ENCODE measurements at places on chromosomes 1 and 21.
A peak's percentile ranks its signal among the peaks of the same experiment; 100 is the strongest.

GRCh38 chr21:37374027-37374426 is 7.5 kb downstream of the DYRK1A start:
- no peak for DNase-seq

- DNase-seq = no peak
Observed at GRCh38 chr1:109652402-109652801, 3.5 kb upstream of the GSTM4 start.

DNA sequence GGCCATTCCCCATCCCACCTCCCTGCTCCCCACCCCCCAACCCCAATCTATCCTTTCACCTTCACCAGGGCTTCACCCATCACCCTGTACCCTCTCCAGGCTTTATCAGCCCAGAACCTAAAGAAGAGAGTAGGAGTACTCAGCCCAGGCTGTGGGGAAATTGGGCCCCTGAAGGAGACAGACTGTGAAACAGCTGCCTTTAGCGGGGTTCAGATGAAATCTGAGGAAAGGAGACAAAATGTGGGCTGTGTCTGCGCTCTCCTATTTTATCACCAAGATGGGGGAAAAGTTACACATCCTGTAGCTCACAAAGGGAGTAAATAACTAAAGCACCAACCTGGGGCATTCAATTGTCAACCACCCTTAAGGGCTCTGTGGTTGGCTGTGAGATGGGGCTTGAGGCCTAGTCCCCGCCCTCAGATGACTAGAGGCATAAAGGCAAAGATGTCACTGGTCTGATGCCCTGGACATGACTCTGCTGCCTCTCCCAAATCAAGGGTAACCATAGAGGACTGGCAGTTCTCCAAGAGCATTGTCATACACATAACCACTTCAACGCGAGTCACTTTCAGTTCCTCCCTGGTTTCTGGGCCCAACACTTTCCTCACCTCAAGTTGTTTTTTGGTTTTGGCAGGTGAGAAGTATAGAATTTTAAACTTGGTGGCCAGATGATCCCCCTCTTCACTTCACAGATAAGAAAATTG is 30.0 kb downstream of the SLC27A3 start:
- DNase-seq = peak; percentile 28

- no peak for DNase-seq
Observed at GRCh38 chr1:165795894-165796293, 27.2 kb upstream of the TMCO1 start.

DNA sequence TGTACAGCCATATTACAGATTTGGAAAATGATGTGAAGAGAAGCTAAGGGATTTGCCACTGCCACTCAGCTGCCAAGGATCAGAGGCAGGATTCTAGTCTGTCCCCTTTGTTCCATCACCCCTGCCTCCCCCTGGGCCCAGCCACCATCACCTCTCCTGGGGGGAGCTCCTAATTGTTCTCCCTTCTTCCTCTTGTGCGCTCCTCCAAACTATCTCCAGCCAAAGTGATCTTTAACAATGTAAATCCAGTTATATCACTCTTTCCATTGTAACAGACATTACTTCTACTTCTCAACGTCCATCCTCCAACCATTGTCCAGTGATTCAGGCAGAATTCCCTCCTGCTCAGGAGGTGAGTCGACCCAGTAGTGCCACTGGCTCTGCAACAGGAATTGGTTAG is 164.1 kb downstream of the PLPP3 start:
- no peak for DNase-seq

DNA sequence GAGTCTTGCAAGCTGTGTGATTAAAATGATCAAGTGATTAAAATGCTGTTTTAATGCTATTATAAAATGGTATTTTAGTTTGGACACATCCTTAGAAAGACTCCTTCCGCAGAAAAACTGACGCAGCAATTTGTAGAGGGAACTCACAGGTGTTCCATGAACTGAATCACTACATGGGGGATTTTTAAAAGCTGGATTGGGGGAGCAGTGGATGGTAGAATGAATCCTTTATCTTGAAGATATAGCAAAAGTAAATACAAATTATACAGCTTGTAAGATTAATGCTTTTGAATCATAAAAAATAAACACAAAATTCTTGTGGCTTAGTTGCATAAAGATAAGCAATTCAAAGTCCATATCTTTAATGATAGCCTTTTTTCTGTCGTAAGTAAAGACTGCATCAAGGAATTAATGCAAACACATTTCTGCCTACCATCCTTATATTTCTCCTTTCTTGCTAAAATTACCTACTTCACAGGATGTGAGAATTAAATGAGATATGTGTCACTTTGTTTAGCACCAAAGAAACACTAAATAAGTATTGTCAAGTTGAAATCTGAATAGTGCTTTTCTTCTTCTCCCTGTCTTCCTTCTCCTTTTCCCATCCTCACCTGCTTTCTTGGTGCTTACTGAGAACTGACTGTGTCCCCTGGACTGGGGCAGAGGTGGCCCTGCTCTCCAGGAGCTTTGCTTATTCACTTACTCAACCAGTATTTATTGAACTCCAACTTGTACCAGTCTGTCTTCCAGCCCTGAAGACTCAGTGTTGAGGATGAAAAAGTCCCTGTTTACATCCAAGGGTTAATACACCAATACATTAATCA is 61.5 kb upstream of the F3 start:
- DNase-seq = no peak

DNA sequence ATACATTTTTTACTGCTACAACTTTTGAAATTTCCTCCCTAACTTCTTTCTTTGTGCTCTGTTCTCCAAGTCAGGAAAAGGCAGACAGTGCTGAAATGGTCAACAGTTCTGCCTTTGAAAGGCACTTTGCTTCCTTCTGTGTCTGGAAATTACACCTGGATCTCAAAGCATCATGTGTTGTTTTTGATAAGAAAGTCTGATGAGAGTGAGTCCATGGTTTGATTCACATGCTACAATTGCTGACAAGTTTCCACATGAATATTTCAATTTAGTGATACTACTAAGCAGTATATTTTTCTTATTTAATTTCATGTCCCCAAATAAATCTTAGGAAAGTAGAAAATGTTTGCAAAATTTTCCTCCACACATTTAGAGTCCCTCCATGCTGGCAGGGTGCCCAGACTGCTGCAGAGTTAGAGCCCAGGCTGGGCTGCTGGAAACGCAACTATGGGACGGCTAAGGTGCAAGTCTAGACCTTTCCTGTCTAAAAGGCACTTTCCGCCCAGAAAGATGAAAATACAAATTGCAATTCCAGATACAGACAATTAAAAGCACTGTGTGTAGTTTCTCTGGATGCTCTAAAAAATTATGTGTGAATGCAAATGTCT is 96.6 kb upstream of the RUNX1 start:
- no peak for DNase-seq

- no peak for DNase-seq
Observed at GRCh38 chr21:35400233-35400939, 351.3 kb upstream of the RUNX1 start.

DNA sequence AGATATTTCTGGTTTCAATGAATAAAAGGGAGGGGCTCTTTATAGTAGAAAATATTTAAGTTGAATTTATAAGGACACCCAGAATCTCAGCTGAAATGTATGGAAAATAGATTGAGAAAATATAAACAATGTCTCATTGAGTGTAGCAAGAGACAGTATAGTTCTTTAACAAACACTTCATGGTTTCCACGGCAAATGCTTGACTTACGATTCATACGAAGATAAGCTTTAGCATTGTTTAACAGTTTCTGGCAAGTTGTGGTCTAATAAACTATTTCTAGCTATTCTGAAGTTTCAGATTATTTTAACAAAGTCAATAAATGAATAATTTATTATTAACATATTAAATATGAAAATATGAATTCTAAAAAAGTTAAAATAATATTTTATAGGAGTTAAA is 1419.4 kb downstream of the KCNT2 start:
- DNase-seq = no peak

DNA sequence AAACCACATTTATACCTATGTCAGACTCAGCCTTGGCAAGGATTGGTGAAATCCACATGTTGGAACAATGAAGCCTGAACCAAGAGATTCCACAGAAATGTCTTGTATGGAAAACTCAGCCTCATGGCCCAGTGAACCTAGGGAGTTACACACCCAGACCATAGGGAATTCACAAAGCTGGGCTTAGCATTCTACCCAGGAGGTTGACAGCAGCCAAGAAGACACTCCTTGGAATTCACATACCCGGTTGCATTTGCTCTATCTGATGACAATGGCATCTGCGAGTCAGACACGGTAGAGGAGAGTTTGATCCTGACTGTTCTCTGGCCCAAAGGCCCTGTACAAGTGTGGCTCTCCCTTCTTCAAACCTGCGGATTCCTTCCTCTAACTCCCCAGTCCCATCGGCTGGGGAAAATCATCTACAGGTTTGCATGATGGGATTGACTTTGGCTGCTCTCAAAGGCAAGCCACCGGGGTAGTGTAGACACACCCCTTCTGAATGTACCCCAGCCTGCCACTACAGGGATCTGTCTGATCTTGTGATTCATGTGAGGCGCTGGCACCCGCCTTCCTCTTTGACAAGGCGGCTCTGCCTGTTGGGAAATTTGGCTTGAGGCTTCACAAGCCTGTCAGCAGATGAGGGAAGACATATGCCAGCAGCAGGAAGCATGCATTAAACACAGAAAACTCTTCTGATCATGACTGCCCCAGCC is 297.3 kb upstream of the KAZN start:
- no peak for DNase-seq

- no peak for DNase-seq
Observed at GRCh38 chr21:39430457-39430856, 15.1 kb downstream of the LCA5L start.

DNA sequence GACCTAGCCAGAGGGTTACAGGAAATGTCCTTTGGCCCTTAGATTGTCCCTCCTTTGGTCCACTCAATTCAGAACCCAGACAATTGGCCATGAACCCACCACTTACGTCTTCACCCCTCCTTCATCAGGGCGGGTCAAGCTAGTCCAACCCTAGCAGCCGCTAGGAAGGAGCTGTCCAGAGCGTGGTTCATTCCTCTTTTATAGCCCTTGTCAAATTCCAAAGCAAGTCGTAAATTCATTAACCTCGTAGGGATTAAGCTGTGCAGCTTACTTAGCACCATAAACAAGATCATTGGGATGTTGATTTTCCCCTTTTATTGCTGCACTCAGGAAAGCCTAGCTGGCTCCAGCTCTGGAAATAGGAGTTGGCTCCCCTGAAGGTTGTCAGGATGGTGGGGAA is 90.1 kb downstream of the TMEM53 start:
- no peak for DNase-seq

GRCh38 chr1:51697166-51697565 is 80.3 kb downstream of the OSBPL9 start:
- DNase-seq = no peak

- DNase-seq = no peak
Observed at GRCh38 chr1:110671361-110671760, 3.4 kb downstream of the KCNA3 start.

- no peak for DNase-seq
Observed at GRCh38 chr1:244371242-244372141, 80.2 kb downstream of the ADSS2 start.

DNA sequence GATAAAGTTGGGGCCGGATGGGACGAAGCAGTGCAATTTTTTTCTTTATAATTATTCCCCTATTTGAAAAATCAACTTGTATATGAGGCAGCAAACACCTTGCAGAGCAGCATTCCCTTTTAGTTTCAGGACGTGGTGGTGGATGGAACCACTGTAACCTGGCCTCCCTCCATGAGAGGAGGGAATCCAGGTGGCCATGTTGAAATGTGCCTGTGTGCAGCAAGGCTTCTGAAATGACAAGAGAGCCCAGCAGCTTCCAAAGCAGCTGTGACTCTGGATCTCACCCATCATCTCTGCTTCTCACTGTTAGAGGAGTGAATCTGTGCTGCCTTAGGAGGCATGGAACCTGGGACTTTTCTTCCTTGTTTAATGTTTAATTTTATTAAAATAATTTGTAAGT is 42.3 kb downstream of the NFIA start:
- DNase-seq = no peak

- DNase-seq = no peak
Observed at GRCh38 chr1:30474818-30475200, 248.6 kb downstream of the MATN1 start.

- DNase-seq = no peak
Observed at GRCh38 chr1:12516741-12517140, 101.3 kb downstream of the DHRS3 start.

DNA sequence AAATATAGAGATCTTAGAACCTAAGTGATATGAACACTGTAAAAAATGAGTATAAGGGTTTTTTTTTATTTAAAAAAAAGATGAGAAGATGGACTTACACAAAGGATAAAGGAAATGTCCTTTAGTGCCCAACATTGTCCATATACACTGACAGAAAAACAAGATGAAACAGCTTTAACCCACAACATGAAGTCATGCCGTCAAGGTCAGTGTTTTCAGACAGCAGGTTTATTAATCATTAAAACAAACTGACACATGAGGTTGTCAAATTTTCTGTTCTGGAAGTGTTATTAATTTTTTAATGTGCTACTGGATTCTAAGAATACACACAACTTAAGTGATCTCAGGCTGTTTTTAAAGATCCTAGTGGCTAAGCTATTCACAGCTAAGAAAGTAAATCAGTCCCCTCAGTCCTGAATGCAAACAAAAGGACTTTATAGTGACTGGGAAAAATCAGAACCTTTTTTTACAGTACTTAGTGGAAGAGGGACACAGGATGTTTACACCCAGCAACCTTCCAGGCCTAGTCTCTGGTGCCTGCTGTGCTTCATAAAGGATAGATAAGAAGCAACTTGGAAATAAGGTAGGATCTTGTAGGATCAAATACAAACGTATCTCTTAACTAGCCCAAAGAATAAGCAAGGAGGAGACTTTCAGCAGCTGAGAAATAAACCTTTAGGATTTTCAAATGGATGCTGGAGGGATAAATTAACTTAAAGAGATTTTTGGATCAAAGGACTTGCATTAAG is 21.9 kb upstream of the PKN2 start:
- DNase-seq = no peak

GRCh38 chr1:184693011-184693410 is 61.6 kb downstream of the EDEM3 start:
- no peak for DNase-seq

- no peak for DNase-seq
Observed at GRCh38 chr1:236766506-236766905, 28.6 kb upstream of the MTR start.

- DNase-seq = no peak
Observed at GRCh38 chr1:162213281-162213912, 143.9 kb downstream of the NOS1AP start.

GRCh38 chr1:66633159-66633558 is 99.2 kb downstream of the SGIP1 start:
- DNase-seq = no peak

GRCh38 chr21:41823166-41823565 is 56.0 kb downstream of the PRDM15 start:
- no peak for DNase-seq

- no peak for DNase-seq
Observed at GRCh38 chr1:91570120-91570448, 69.4 kb downstream of the CDC7 start.

DNA sequence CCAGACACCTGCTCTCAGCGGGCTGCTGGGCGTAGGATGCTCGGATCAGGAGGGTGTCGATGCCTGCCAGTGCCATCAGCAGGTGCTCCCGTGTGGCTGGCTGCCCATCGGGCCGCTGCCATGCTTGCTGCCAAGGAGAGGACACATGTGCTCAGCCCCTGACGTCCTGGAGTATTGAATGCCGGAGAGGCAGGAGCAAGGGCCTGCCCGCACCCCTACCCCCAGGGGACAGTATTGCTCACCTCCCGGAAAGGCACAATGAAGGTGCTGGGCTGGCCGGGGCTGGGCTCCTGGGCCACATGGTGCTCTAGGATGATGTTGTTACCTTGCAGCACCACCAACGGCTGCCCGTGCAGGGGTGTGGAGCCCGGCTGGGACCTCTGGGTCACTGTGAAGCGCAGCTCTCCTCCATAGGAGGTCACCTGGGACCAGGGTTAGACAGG is 61.5 kb downstream of the HSPG2 start:
- DNase-seq = no peak

Measured in activated CD8-positive, alpha-beta memory T cell treated with anti-CD3 and anti-CD28 coated beads for 1 hour (primary cell).